Activated gamma-delta T cell treated with Interleukin-2 at 50 U/mL for 16 hours (primary cell): ENCODE measurements at places on chromosomes 7 and 10.

- no peak for DNase-seq
Measured at GRCh38 chr10:15262036-15262713, 93.7 kb upstream of the NMT2 start.

DNA sequence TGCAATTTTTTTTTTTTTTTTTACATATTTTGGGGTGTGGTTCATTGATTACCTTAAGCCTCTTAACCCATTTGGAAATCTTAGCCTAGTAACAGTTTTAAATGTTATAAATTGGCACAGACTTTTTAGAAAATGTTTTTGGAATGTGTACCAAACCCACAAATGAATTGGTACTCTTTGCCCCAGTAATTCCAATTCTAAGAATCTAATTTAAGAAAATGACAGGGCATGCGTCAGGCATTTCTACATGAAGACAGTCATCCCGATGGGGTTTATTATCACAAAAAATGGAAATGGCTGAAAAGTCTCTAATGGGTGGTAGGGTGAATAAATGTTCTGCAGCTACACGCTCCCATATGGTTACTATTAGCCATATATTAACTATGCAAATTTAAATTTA, 54.9 kb downstream of the ITIH5 start:
- DNase-seq, result no peak

- no peak for DNase-seq
Measured at GRCh38 chr10:75287697-75288096, 51.9 kb upstream of the COMTD1 start.

DNA sequence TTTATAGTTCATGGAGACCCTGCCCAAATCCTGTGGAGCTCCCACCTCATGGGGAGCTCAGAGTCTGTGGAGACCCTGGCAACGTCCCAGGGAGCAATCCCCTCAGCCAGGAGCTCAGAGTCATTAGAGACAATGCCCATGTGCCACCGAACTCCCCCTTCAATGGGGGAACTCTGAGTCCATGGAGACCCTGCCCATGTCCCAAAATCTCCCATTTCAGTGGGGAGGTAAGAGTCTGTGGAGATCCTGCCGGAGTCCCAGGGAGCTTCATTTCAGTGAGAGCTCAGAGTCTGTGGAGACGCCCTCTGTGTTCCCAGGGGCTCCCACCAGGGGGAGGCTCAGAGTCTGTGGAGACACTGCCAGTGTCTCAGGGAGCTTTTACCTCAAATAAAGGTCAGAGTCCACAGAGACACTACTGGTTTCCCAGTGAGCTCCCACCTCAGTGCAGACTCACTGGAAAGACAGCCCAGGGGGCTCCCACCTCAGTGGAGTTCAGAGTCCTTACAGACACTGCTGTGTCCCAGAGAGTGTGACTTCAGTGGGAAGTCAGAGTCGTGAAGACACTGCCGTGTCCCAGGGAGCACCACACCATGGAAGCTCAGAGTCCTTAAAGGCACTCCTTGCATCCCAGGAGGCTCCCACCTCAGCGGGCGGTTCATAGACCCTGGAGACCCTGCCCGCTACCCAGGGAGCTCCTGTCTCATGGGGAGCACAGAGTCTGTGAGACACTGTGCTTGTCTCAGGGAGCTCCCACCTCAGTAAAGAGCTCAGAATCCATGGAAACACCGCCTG, 5.0 kb downstream of the MYO1G start:
- DNase-seq, result peak; percentile 65

DNA sequence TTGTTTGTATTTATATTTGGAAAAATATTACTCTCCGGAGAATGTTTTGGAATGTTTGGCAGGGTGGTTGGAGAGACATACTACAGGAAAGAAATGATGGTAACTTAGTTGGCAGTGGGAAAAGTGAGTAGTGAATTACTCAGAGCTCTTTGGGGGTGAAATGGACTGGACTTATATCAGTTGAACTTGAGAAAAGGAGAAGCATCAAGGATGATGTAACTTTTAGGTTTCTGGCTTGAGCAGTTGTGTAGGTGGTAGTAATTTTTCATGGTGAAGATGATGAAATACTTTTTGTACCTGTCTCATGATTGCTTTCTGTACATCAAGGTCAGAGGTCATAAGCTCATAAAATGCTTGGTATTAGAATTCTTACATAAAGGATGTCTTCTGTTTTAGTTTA, 617.2 kb downstream of the AUTS2 start:
- no peak for DNase-seq

GRCh38 chr7:33624215-33624614, 281.1 kb upstream of the BMPER start:
- DNase-seq, result no peak

- no peak for DNase-seq
Measured at GRCh38 chr10:79349072-79349491, 1.8 kb downstream of the PPIF start.

GRCh38 chr7:837001-837400, 4.7 kb downstream of the SUN1 start:
- DNase-seq, result no peak

DNA sequence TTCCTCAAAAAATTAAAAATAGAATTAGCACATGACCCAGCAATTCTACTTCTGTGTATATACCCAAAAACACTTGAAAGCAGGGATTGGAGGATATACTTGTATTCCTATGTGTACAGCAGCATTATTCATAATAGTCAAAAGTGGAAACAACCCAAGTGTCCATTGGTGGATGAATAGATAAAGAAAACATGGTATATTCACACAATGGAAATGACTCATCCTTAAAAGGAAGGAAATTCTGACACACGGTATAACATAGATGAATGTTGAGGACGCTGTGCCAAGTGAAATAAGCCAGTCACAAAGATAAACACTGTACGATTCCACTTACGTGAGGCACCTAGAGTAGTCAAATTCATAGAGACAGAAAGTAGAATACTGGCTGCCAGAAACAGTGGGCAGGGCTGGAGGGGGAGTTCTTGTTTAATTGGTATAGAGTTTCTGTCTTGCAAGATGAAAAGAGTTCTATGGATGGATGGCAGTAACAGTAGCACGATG, 26.6 kb upstream of the KAT6B start:
- DNase-seq, result no peak

GRCh38 chr10:88092973-88093372, 229.5 kb downstream of the PTEN start:
- DNase-seq, result no peak

DNA sequence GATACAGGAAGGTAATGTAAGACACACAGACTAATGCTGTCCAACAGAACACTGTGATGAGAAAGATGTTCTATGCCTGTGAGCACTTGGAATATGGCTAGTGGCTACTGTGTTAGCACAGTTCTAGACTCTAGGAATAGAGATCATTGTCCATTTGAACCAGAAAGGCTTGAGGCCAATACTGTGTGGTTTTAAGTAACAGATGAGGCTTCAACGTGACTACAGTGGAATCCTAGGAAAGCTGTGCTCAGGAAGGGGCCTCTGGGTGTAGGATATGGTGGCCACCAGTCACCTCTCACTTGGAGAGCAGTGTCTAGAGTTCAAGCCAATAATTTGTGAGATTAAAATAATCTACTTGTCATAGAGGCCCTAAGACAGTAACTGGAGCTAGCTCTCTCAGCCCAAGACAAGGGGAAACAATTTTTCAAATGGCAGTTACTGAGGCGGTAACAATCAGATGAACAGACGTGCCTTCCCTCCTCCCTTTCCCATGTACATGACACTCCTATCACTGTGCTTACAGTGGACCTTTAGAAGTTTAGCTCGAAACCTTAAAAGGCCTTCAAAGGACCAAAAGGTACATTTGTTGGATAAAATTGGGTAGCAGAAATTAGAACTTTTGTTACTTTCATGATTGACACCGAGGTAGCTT, 10.2 kb downstream of the ZDHHC16 start:
- no peak for DNase-seq

DNA sequence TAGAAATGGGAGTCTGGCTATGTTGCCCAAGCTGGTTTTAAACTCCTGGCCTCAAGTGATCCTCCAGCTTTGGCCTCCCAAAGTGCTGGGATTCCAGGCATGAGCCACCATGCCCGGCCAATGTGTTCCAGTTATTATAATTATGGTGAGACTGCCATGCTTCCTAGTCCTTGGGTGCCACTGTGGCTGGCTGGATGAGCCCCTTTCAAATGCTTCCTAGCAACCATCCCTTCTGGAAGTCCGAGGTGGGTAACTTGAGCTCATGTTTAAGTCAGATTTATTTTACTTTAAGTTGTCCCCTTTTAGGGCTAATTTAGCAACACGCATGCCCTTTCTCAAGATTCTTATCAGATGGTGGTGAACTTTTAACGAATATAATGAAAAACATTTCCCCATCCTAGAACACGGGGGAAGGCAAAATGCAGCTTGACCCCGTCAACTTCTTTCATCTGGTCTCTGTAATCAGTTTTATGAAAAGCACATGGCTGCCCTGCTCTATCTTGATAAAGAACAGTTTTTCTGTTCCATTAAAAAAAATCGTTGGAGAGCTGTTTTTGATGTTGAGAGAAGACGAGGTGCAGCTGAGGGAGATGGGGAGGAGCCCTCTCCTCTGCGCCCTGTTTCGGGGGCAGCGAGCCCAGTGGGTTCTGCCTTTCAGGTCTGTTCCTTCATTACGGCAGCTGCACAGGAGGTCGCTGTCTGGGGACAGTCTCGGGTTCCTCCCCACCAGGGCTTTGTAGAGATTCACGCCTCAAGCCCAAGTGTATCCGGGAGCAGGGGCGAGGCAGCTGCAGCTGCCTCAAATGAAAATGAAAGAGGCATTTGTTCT, 61.0 kb upstream of the MKI67 start:
- peak; percentile 51 for DNase-seq
